Bone marrow (tissue), 2 donors: ENCODE measurements at places on chromosomes 1 and 21.

GRCh38 chr21:23127973-23128372 is 2129.8 kb downstream of the NCAM2 start:
- no peak for DNase-seq

DNA sequence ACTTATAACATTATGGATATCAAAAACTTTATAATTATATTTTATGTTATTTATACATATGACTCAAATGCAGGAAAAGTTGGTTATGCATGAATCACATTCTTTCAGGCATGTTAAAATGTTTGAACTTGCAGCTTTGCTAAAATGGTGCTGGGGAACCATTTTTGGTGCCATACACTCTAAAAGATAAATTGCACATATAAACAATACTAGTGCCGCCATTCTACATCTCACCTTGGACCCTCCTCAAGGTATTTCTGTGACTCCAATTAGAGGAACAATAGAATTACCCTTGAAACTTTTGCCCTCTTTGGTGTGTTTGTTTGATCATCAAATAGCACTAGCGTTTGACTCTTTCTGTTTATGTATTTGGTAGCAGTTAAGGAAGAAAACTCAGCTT is 997 bp downstream of the PRKACB start:
- DNase-seq = no peak

GRCh38 chr1:23718482-23718881 is 24.8 kb upstream of the ELOA start:
- DNase-seq = no peak

DNA sequence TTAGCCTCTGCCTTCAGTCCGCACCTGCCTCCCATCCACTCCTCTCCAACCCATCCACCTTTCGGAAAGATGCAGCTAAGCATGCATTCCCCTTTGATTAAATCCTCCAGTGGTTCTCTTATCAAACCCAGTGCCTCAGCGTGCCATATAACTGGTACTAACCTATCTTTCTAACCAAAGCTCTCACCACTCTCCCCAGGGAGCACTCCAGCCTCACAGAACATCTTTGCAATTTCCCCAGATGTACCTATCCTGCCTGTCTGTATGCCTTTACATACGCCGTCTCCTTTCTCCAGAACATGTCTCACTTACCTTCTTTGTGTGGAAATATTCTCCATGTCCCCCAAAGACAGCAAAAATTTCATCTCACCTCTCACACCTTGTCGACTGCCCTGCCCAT is 80.0 kb downstream of the SLC25A24 start:
- DNase-seq = no peak

DNA sequence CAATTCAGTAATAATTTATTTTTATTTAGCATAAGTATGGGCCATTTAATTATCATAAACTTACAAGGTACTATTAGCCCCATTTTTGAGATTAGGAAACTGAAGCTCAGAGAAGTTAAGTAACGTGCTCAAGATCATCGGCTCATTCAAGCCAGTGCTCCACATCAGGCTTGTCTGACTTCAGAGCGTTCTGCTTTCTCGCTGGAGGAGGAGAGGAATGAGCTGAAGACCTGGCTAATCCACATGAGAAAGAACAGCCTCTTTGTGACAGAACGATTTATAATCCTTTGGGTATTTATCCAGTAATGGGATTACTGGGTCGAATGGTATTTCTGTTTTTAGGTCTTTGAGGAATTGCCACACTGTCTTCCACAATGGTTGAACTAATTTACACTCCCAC is 39.7 kb downstream of the DDX20 start:
- no peak for DNase-seq

- DNase-seq = no peak
Observed at GRCh38 chr1:205827623-205828022, 14.6 kb upstream of the SLC41A1 start.
